ENCODE measurements at places on chromosomes 5 and 9.

GRCh38 chr9:90802386-90802985, 867 bp downstream of the SYK start:
- DNase-seq: no peak

DNA sequence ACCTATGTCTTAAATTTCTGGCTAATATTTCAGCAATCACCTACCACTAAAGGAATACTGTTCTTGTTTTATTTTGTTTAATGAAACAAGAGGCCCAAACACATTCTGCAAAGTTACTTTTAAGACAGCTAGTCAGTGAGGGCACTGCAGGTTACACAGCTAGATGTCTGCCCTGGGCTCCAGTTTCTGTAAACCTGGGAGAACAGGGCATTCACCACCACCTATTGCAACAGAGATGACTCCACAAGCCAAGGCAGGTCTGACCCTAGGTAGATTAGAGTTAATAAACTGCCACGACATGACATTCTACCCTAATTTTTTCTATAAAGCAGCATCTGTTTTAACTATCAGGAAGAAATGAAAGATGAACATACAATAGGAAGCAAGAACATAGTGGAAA, 90.8 kb downstream of the SLF1 start:
- no peak for DNase-seq

GRCh38 chr9:4220346-4220745, 79.5 kb downstream of the GLIS3 start:
- no peak for DNase-seq

GRCh38 chr5:151024440-151025249, 4.3 kb downstream of the GPX3 start:
- no peak for DNase-seq

Data from stimulated activated CD8-positive, alpha-beta memory T cell treated with anti-CD3 and anti-CD28 coated beads, Interleukin-2, amount 100 ng/mL, for 1 hour (primary cell).